ENCODE measurements at places on chromosomes 1 and 21. TPM values are rescaled to one million over a fixed set of nuclear protein-coding genes. Genes with fewer than 3 reads are reported as not detected.

DNA sequence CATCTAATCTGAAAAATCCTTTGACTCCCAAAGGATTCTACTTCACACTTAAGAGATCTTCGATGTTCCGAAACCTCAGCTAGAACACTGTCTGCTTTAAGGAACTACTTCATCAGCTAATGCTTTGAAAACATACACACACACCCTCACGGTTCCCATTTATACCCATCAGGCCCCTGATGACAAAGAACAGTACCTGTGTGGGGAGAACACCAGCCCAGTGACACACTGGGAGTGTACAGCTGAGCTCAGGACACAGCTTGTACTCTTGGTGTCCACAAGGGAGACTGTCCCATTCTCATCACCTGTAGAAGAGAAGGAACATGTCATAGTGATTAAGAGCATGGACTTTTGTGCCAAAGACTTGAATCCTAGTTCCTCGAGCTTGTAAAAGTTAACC is 6.6 kb downstream of the WDR77 start:
- no peak for DNase-seq
- no peak overlapping the region for H3K27ac ChIP-seq
- no peak overlapping the region for H3K4me3 ChIP-seq
- no peaks in the 10 kb centered on the region for H3K27me3 ChIP-seq
- peaks cover 47% of the 10 kb centered on the region for H3K36me3 ChIP-seq

DNA sequence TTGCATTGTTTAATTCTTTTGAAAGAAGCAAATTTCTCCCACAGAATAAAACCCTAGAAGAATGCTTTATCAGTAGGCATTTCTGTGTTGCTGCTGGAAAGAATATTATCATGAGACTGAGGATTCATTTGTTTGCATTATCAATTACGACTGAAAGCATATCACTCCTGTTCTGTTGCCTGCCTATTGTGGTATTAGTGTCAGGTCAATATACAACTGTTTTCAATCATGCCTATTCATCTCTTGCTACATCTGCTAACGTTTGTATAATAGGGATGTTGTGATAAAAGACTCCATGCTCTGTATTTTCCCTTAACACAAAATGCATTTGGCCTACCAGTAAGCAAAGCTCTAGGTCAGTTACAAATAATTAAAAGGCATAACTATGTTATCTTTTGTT is 221.5 kb downstream of the PTPRC start:
- DNase-seq: no peak
- H3K27me3 ChIP-seq: no peaks in the 10 kb centered on the region
- H3K4me1 ChIP-seq: no peaks in the 10 kb centered on the region
- H3K36me3 ChIP-seq: no peaks in the 10 kb centered on the region
- H3K27ac ChIP-seq: no peak overlapping the region

DNA sequence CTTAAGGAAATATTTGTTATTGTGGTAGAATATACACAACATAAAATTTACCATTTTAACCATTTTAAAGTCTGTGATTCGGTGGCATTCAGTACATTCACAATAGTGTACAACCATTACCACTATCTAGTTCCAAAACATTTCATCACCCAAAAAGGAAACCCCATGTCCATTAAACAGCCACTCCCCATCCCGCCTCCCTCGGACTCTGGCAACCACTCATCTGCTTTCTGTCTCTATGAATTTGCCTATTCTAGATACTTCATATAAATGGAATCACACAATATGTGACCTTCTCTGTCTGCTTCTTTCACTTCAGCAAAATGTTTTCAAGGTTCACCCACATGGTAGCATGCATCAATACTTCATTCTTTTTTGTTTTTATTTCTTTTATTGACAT is 51.3 kb downstream of the PTP4A2 start:
- H3K4me3 ChIP-seq: no peak overlapping the region
- DNase-seq: no peak
- H3K27ac ChIP-seq: no peak overlapping the region
- H3K4me1 ChIP-seq: peaks cover 7% of the 10 kb centered on the region

- no peak for DNase-seq
- no peak overlapping the region for H3K4me3 ChIP-seq
- H3K27me3 ChIP-seq: no peaks in the 10 kb centered on the region
- H3K27ac ChIP-seq: no peak overlapping the region
- no peaks in the 10 kb centered on the region for H3K4me1 ChIP-seq
- no peaks in the 10 kb centered on the region for H3K36me3 ChIP-seq
Observed at GRCh38 chr1:196678510-196678884, 26.7 kb downstream of the CFH start.

DNA sequence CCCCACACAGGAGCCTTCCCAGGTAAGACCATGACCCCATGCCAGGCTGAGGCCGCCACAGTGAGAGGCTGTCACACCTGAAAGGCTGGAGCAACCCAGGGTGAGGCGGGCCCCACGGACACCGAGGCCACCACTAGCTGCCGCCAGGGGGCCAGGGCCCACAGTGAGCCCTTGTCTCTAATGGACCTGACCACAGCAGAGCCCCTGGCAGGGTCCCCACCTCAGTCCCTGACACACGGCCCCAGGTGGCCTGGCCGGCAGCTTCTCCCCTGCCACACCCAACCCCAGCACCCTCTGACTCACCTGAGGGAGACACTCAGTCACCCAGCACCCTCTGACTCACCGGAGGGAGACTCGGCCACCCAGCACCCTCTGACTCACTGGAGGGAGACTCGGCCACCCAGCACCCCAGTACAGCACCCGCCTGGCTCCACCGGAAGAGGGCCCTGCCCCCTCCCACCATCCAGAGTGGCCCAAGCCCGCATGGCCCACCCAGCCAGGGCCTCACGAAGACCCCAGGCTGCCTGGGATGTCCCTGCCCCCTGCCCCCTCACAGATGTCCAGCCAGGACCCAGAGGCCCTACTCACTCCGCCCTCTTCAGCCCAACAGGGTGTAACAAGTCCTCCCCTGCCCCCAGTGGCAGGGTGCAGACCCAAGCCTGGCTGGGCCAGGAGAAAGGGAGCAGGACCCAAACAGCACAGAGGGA is 4.4 kb downstream of the DVL1 start:
- no peaks in the 10 kb centered on the region for H3K27me3 ChIP-seq
- DNase-seq: peak; percentile 68
- H3K27ac ChIP-seq: peak overlapping the region; percentile 83

CENPF gene
- 8.2 TPM for total RNA-seq

ATP6V1G3 gene
- not detected for total RNA-seq

YTHDF2 gene
- 50.5 TPM for total RNA-seq

Measured in stomach (tissue), 19 donors.